ENCODE measurements at places on chromosomes 6 and 20. TPM values are rescaled to one million over a fixed set of nuclear protein-coding genes. Genes with fewer than 3 reads are reported as not detected.
A peak's percentile ranks its signal among the peaks of the same experiment; 100 is the strongest.

- H3K27ac ChIP-seq, result no peak overlapping the region
- H3K4me3 ChIP-seq, result no peak overlapping the region
- H3K36me3 ChIP-seq, result no peaks in the 10 kb centered on the region
- H3K4me1 ChIP-seq, result no peaks in the 10 kb centered on the region
- H3K27me3 ChIP-seq, result no peaks in the 10 kb centered on the region
- no peak for DNase-seq
These were observed 144.5 kb upstream of the FLRT3 start for GRCh38 chr20:14481863-14482262.

DNA sequence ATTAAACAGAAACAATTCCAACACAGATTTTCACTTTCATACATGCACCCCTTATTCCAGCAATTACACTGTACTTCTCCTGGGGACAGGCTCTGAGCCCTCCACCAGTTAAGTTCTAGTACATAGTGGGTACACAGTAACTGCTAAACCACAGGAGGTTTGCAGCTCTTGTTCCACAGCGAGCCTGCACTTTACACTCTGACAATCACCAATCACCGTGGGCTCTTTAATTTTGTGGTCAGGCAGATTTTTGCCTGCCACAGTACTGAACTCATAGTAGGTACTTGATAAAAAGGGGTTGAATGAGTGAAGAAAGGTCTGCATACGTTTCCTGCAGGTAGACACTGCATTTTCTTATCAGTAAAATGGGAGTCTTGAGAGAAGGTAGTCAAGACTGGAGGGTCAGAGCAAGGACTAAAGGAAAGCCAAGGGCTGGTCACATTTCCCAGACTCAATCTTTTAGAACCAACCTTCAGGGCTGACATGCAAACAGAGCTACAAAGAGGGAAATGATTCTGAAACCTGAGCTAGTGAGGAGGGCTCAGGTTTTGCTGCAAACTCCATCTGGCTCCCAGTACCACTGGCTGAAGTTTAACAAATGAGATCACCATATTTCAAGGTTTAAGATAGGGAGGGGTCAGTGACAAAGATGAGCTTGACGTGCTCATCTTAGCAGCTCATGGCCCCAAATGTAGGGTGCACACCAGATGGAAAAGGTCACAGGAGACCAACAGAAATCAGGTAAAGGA lies 404.6 kb downstream of the BTBD9 start:
- H3K27me3 ChIP-seq, result no peaks in the 10 kb centered on the region
- H3K36me3 ChIP-seq, result no peaks in the 10 kb centered on the region
- H3K27ac ChIP-seq, result no peak overlapping the region
- no peak for DNase-seq

DNA sequence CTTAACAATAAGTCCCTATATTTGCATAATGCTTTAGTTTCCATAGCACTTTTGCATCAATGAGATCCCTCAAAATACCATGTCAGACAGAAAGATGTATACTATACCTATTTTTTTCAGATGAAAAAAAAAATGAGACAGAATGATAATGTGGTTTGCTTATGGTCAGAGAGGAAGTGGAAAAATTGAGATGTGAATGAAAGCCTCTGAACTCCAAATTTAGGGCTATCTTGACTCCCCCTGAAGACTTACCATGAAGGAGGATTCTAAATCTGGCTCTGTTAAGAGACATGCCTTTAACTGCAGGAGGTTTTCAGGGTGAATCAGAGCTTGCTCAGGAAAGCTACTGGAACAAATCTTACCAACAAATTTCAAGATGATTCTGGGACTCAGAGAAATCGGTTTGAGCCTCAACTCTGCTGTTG lies 176.2 kb downstream of the ISM1 start:
- no peaks in the 10 kb centered on the region for H3K4me1 ChIP-seq
- H3K4me3 ChIP-seq, result no peak overlapping the region
- DNase-seq, result no peak
- H3K27me3 ChIP-seq, result no peaks in the 10 kb centered on the region

DNA sequence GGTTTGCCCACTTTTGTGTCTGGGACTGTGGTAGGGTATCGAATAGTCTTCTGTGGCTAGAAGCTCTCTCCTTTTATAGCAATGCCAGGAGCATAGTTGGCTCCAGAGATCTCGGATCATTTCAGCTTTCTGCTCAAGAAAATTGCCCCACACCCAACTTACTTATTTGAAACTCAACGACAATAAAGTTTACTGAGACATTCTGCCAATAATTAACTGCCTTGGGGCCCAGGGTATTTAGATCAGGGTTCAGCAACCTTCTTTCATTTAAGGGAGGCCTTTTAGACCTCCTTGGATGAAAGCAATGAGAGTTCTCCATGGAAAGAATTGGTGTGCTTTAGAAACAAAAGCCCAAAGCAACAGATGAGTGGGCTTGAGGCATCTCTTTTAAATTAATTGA lies 53.8 kb upstream of the GMPR start:
- no peak for DNase-seq
- peaks cover 12% of the 10 kb centered on the region for H3K4me1 ChIP-seq
- H3K4me3 ChIP-seq, result no peak overlapping the region
- no peak overlapping the region for H3K27ac ChIP-seq

- H3K36me3 ChIP-seq, result peaks cover 30% of the 10 kb centered on the region
- no peak for DNase-seq
- H3K27me3 ChIP-seq, result peaks cover 15% of the 10 kb centered on the region
These were observed 5.1 kb downstream of the HLA-E start for GRCh38 chr6:30494291-30494861.

GRCh38 chr6:41466437-41466990 lies 79.7 kb upstream of the FOXP4 start:
- H3K4me1 ChIP-seq, result peaks cover 7% of the 10 kb centered on the region
- no peaks in the 10 kb centered on the region for H3K36me3 ChIP-seq
- no peak for DNase-seq

GRCh38 chr6:136566007-136566487 lies 15.8 kb upstream of the MAP7 start:
- H3K36me3 ChIP-seq, result no peaks in the 10 kb centered on the region
- H3K27me3 ChIP-seq, result no peaks in the 10 kb centered on the region
- no peak for DNase-seq
- H3K4me3 ChIP-seq, result no peak overlapping the region
- no peak overlapping the region for H3K27ac ChIP-seq

DNA sequence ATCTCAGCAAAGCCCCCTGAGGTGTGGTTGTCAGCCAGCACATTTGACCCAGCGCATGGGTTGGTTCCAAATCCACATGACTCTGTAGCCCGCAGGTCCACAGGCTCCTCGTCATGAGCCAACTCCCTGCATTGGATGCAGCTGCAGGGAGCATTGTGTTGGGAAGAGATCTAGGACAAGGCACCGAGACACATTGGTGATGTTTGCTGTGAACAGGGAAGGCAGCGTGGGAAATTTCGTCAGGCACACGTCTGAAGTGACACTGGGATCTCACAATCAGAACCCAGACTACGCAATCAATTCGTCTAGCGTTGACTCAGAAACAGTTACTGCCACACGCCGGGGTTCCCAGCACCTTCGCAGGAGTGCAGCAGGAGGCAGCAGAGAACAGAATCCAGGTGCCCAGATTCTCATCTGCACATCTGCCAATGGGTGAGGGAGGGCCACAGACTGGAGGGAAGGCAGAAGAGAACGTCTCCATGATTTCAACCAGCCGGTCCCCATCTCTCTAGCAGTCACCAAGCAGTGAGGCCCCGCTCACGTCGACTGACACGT lies 177.0 kb downstream of the TTLL2 start:
- no peak overlapping the region for H3K27ac ChIP-seq
- peaks cover 2% of the 10 kb centered on the region for H3K27me3 ChIP-seq
- no peaks in the 10 kb centered on the region for H3K36me3 ChIP-seq
- peak; percentile 24 for DNase-seq
- no peak overlapping the region for H3K4me3 ChIP-seq

NANP gene
- total RNA-seq, result 4.1 TPM

SIRPA gene
- 42.9 TPM for total RNA-seq

FAM83B gene
- 0.67 TPM for total RNA-seq

AVP gene
- total RNA-seq, result not detected

MICA gene
- 5.0 TPM for total RNA-seq

CALHM4 gene
- total RNA-seq, result 0.27 TPM

SLC22A2 gene
- 0.50 TPM for total RNA-seq

GABRR1 gene
- total RNA-seq, result 0.15 TPM

C6orf163 gene
- 1.4 TPM for total RNA-seq

B3GALT4 gene
- 3.6 TPM for total RNA-seq
